G401 (cell line): ENCODE measurements at places on chromosomes 1 and 21.

DNA sequence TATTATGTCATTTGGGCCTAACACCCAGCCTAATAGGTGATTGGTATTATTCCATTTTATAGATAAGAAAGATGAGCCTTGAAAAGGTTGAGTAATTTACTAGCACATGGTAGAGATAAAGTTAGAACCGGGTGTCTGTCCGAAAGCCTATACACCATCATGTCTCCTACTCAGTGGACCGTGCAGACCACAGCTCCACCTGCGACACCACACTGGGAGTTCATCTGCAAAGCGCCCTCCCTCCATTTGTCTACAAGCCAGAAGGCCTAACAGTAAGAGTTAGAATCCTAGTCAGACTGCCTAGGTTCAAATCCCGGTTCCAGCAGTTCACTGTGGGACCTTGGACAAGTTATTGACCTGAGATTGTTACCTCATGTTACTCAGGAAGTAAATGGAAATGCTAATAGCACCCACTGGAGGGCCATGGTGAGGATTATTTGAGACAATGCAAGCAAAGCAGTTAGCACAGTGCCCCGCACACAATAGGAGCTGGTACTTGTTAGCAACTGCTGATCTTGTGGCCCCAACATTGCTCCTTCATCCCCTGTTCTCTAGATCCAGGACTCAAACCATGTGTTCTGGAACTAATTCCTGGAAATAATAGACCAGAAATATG is 20.5 kb downstream of the ARMH1 start:
- no peak for DNase-seq

DNA sequence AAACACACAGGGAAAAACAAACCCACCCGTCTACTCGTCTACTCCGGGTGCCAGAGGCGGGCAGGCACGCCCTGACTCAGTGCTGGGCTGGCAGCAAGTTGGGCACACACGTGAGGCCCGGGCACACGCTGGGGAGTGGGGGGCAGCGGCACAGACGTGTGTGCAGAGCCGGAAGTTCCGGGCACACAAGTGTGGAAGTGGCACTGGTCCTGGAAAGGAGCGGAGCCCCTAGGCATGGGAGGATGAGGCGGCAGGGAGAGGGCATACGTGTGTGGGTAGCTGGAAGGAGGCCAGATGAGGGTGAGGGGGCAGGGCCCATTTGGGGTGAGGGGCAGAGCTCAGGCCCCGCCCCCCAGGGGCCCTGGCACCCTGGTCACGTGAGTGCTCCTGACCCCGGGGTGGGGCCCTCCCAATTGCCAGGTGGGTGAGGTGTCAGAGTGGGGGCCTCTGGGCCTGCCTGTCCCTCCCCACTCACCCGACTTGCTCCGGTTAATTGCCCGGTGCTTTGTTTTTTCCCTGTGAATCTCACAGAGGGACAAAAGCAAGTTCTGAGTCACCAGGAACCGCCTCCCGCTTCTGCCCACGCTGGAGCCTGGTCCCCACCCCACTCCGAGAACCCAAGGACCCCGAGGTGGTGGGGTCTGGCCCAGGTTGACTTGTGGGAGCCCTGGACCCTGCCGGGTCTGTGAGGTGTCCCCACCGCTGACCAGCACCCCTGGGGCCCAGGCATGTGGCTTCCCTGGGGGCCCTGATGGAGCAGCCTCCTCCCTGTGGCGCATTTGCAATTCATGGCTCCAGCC is 104.8 kb upstream of the CASZ1 start:
- DNase-seq = no peak

- peak; percentile 77 for DNase-seq
Observed at GRCh38 chr1:7299329-7299799, 471.7 kb upstream of the VAMP3 start.

- no peak for DNase-seq
Observed at GRCh38 chr1:1600861-1601563, 1.1 kb upstream of the FNDC10 start.

- DNase-seq = no peak
Observed at GRCh38 chr1:230459465-230459864, 33.3 kb upstream of the PGBD5 start.

- no peak for DNase-seq
Observed at GRCh38 chr1:26003262-26003661, 5.4 kb upstream of the PAFAH2 start.

DNA sequence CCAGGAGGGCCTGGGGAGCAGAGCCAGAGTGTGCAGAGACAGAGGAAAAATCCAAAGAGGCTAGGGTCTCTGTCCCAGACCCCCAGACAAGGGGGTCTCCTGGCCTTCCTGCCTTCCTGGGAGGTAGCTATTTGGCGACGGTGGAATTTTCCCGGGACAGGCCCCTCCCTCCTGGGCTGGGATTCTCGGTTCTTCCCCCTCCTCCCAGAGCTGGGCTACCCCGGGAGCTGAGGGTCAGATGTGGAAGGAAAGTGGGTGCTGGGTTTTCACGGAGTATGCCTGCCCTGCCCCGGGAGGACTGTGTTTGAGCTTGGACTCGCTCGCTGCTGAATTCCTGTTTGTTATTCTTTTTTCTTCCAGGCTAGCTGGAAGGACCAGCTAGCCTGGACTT is 759 bp downstream of the AMPD2 start:
- peak; percentile 57 for DNase-seq

DNA sequence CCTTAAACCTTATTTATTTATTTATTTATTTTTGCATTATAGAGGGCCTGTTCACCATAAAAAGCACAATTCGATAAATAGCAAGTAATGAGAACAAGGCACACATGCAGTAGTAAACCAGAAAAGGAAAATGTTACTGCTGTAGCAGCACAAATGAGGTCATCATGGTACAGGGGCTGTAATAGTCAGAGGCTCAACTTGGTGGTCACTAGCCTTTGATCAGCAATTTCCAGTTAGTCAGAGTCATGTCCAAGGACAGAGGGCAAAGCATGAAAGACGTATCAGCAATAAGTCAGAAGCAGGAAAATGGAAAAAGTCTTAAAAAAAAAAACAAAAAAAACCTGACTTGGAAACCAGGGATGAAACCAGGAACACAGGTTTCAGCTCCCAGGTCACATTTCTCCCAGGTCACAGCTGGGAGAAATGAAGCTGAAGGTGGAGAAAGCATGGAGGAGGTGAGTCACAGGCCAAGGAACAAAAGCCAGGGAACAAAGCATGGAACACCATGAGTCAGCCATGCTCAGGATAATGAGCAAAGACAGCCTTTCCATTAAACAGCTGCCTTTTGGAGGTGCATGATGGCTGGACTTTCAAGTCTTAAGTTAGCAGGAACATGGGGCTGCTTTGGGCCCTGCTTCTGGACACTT is 556.3 kb downstream of the LTN1 start:
- DNase-seq = no peak

GRCh38 chr21:44314128-44314527 is 14.3 kb downstream of the PFKL start:
- no peak for DNase-seq

DNA sequence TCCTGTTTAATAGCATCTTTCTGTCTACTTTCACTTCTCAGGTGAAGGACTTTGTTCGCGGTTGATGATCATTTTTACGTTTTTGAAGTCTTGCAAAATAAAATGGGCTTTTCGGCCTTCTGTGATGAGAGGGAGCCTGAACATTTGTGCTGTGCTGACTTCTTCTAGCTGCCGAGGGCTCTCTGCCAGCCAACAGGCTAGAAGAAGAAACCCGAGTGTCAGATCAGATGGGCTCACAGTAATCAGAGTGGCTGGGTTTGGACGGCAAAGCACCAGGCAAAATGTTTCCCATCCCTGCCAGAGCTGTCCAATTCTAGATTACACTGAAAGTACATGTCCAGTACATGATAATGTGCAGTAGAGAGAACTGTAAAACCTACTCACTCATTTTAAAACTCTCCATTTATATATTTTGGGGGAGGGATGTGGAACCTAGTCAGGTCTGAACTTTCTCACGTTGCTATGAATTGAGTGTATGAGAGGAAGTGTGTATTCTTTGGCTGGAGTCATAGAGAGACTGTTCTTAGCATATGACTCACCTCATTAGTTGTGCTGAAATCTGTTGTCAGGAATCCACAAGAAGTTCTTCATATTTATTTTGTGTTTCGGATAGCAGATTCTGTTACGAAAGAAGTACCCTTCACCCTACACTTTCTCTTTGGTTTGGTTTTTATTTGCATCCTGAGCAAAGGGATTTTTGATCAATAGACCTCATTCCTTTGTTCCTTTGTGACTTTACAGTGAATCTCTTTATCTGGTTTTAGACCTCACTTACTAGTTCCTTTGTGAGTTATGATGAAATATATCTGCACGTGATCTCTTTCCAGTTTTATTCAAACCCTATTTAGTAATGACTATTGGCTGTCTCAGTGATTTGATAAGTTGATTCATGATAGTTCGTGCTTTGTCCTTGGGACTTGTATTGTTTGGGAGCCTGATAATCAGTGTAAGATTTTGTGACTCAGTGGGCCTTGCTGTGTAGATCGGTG is 4.8 kb downstream of the ATP1A1 start:
- DNase-seq = peak; percentile 97

DNA sequence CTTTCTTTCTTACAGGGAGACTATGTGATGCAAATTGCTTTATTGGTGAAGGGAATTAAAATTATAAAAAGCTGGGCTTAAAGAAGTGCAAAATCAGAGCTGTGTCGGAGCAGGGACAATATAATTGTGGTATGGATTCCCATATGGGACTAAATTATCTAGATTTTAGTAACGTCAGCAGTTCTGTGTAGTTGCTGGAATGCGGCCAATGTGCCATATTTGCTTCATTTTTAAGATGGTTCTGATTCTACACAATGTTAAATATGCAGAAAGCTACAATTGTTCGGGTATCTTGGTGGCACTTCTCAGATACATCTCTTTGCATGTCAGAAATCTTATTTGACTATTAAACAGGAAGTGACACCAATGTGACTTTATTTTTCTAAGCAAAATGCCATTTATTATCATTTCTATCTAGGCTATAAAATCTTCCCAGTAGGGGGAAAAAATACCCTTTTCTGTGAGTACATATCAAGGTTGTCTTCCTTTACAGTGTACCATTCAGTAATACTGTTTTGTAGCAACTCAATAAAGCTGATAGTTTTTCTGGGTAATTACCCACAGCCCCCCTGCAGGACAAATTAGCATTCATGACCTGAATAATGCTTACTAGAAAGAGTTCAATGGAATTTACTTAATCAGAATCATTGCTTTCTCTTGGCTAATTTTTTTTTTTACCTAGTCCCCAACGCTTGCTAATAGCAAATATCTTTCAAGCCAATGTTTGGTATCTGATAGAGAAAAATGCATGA is 288.3 kb upstream of the ADGRL2 start:
- DNase-seq = no peak

- DNase-seq = no peak
Observed at GRCh38 chr1:82162486-82163420, 362.0 kb downstream of the ADGRL2 start.

GRCh38 chr1:98709906-98710305 is 48.4 kb downstream of the SNX7 start:
- no peak for DNase-seq

GRCh38 chr1:211493876-211494653 is 2.1 kb upstream of the RD3 start:
- DNase-seq = no peak

GRCh38 chr1:198373376-198373775 is 167.1 kb downstream of the ATP6V1G3 start:
- no peak for DNase-seq

GRCh38 chr1:30768830-30769718 is 11.5 kb upstream of the LAPTM5 start:
- no peak for DNase-seq

DNA sequence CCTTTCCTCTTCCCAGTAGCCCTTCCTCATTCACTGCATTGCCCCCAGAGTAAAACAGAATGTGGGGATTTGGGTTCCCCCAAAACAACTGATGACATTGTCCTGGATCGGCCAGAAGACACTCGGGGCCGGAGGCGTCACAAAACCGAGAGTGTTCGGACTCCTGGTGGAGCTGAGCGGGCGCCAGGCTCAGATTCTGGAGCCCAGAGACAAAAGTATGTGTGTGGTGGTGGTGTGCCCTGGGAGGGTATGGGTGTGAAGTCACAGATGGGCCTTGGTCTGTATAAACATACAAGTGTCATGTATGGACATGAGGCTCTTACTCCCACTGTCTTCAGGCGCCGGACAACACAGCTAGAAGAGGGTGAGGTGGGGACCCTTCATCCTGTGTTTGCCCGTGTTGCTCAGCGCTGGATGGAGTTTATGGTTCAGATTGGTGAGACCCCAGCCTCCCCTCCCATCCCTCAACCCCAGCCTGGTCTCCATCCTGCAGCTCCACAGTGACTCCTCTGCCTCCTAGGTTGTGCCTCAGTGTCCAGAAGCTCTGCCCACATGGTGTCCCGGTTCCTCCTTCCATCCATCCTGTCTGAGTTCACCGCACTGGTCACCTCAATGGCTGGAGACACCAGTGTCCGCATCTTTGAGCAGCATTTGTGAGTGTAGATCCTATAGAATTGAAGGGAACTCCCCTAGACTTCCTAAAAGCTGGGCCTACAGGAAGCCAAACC is 12.4 kb downstream of the HYI start:
- no peak for DNase-seq

GRCh38 chr1:20399196-20399595 is 86.8 kb downstream of the CAMK2N1 start:
- no peak for DNase-seq

DNA sequence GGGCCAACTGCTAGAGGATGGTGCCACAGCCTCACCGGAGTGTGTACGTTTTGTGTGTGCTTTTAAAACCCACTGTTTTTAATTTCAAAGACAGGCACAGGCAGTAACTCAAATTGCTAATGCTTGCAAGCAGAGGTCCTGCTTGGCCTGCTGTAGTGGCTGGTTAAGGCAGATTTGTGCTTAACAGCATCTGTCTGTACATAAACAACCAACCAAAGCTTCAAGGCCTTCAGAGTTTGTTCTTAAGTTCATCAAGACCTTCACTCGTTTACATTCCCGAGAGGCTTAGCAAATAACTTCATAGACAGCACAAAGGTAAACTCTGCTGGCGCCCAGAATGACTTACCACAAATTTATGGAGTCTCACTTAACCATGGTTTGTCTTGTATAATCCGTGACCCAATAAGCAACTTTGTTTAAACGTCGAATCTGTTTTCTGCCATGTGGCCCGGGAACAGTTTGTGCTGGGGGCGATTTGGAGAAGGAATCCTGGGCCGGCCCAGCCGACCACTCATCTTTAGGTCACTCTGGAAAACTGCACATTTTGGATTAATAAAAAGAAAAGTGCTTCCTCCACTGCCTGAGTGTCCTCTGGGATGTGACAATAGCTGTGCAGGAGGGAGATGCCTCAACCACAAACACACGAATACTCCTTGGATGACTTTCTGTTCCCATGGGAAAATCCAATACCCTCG is 58.1 kb downstream of the CAPZB start:
- DNase-seq = no peak

DNA sequence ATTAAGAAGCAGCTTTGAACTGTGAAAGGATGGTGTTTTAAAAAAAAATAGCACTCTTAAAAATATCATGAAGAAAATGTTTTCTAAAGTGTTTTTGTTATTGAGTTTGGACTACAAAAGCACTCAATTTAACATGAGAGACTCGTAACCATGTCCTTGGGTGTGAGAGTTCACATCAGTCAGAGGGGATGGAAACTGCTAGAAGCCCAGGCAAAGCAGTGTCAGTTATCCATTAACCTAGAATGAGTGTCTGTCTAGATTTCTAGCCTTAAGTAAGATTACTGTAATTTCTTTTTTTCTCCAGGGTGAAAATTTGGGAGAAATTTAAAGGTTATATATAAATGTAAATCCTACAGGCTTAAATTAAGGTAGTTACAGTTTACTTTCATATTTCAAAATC is 31.7 kb downstream of the SLC5A9 start:
- no peak for DNase-seq
